ENCODE measurements at places on chromosomes 1 and 21.

GRCh38 chr1:44371206-44371605 lies 16.1 kb upstream of the ERI3 start:
- DNase-seq: no peak

- no peak for DNase-seq
Measured at GRCh38 chr1:9164919-9165318, 36.0 kb upstream of the GPR157 start.

- no peak for DNase-seq
Measured at GRCh38 chr1:228222548-228222947, 14.7 kb downstream of the OBSCN start.

- no peak for DNase-seq
Measured at GRCh38 chr1:24805534-24806301, 60.5 kb downstream of the CLIC4 start.

GRCh38 chr1:95067062-95067461 lies 5.7 kb downstream of the ALG14 start:
- no peak for DNase-seq
